ENCODE measurements at places on chromosomes 3 and 15.

DNA sequence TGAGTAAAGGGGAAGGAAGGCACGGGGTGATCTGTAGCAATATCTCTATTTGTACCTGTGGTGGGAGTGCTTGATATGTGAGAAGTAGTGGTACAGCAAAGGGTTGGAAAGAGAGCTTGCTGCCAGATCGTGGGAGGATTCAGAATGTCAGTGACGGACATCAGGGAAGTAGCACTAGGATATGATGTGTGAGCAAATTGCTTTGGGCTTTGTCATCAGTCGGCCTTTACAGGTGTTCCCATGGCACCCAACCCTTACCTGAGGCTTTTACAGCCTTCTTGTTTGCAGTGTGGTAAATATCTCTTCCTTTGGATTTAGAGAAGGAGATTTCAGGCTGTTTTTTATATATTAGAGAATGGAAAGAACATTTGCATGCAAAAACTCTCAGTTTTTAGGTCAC lies 29.8 kb downstream of the IL1RAP start:
- no peak for DNase-seq

GRCh38 chr3:46024131-46024530 lies 3.2 kb downstream of the XCR1 start:
- no peak for DNase-seq

DNA sequence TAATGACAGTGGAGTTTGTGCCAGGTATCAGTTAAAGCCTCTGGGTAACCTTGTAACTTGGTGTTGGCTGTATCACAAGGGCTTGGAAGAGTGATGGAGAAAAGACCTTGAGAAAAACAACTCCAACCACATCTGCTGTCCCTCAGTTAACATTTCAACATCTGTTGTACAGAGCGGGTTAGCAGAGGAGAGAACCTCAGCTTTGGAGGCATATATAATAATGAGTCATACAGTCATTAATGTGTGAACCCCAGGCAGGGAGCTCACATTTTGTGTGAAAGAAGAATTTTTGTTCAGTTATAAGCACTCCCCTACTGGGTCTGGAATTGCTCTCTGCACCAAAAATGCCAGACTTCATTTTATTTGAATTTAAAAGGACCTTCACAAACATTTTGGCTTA lies 439.5 kb downstream of the PDCD6IP start:
- DNase-seq, result no peak

- DNase-seq, result no peak
These were observed 53.8 kb downstream of the FSIP1 start for GRCh38 chr15:39728845-39729244.

DNA sequence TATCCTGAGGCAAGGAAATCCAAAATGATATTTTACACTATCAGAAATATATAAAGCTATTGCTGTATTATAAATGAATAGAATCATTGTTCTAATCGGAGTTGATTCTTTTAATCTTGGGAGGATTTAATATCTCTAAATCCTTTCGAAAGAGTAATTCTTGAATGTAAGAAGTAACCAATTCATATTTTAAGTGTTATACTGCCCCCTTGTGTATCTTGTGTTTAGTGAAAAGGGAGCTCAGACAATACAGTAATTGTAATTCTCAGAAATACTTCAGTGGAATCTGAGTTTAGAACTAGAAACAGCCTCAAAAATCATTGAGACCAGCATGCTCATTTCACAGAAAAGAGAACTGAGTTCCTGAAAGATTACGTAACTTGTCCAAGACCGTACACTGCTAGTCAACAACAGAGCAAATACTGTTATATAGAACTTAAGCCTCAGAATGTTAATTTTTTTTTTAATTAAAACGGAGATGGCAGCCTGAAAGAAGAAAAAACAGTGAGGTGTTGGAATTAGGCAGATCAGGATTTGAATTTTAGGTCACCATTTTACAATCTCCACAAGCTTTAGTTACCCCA lies 42.9 kb downstream of the PLCH1 start:
- peak; percentile 27 for DNase-seq

DNA sequence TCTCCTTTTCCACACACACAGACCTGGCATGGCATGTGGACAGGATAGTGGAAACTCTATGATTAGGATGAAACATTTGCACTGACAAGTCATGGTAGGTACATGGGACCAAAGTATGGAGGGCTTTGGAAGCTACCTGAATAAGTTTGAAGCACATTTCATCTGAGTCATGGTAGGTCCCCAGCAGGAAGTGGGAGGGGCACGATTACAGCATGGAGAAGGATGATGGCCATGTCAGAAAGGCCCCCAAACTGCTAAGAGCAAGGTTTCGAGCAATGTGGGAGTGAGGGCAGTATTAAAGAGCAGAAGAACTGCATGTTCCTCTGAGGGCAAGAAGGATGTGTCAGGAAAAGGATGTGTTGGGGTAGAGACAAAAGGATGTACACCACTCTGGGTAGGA lies 51.5 kb upstream of the CSTA start:
- DNase-seq, result no peak

GRCh38 chr15:84783493-84784251 lies 33.5 kb upstream of the ALPK3 start:
- no peak for DNase-seq

DNA sequence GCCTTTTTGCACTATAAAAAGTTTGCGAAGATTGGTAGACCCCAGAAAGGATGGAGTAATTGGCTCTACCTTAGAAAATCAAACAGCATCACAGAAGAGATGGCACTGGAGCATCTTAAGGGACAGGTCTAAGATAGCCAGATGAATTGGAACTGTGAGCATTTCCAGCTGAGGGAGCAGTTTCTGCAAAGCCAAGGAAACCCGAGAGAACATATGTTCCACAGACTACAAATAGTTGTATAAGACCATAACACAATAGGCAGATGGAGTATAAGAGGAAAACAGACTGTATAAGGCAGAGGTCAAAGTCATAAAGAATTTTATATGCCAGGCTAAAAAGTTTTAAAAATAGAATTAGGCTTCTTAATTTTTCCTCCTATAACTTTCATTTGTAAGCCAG lies 46.0 kb downstream of the TSC22D2 start:
- DNase-seq, result no peak

GRCh38 chr3:72523429-72524151 lies 324.7 kb downstream of the SHQ1 start:
- DNase-seq, result no peak

DNA sequence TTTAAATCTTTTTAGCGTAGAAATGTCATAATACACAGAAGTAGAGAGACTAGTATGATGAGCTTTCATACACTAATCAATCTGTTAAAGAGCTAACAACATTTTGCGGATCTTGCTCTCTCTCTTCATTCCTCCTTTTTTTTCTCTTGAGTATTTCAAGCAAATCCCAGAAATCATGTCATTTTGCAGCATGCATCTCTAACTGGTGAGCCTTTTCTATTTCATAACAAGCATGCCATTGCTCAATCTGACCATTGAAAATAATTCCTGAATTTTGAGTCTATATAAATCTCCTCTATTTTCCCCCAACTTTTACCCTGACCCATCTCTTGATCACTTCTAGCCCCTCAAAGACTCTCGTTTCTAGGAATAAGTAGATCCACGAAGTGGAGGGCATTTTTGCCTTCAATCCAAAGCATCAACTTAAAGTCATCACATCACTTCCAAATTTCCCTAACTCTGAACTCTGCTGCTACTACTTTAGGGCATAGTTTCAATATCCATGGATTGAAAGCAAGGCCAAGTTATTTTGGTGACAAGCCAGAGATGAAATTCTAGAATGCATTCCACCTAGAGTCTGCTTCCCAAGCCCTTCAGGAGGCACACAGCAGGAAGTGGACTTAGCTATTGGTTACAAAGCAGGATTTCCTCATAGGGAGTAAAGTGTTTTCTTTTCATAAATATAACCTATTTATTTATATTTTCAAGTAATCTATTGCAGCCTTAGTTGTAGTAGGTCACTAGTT lies 253.5 kb upstream of the ZPLD1 start:
- no peak for DNase-seq

- DNase-seq, result no peak
These were observed 181.3 kb upstream of the EIF1B start for GRCh38 chr3:40128166-40128565.

- peak; percentile 39 for DNase-seq
These were observed 4.2 kb downstream of the RAP2B start for GRCh38 chr3:153166206-153166605.

DNA sequence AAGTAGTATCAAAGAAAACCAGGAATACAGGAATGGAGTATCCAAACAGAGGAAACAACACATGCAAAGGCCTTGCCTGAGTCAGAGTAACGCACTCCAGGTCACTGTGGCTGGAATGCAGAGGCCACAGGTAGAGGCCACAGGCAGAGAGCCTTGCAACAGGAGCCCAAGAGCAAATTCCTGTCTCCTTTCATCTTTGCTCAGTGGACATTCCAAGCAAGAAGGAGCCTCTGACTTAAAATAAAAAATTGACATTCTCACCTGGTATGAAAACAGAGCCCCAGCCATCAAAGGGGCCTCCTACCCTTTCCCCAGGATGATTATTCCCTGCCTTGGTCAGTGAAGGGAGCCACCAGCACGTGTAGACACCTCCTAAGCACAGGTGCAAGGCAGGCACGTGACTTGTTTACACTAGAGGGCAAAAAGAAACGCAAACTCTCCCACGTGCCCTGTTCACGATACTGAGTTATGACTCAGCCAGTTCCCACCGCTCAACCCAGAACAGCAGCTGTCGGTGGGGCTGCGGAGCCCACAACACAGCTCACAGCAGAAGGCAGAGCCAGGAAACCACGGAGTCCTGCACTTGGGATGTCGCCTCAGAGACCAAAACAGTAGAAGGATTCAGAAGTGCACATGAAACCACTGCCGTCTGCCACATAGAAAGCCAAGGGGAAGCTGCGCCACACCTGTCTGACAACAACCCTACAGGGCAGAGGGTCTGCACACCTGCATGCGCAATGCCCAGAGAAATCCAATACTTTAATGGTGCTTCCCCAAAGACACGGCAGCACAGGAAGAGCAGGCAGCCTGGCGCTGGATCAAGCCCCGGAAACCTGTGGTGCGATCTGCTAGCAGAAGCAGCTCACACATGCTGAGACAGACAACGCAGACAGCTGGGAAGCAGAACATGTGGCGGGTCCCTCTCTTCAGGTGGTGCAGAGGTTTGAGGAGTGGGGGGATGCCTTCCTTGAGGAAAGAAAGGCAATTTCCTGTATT lies 52.1 kb downstream of the ITGB5 start:
- peak; percentile 43 for DNase-seq

DNA sequence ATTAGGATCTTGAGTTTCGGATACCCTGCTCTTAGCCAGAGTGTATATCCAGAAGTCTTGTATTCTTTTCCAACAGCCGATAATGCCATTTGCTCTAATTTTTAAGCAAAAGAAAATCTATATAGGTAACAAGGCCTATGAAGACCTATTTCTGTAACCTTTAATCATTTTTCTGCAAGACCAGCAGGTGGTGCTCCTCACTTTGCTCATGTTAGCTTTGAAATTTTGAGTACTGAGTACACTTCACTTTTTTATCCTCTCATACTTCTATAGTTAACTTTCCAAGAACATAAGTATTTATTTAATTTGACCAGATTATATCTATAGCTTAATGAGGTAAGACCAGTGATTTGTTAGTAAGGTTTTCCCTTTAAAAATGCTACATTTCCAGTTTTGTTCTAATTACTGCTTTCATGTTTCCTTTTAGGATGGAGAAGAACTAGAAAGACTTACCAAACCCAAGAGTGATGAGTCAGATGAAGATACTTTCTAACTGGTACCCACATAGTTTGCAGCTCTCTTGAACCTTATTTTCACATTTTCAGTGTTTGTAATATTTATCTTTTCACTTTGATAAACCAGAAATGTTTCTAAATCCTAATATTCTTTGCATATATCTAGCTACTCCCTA lies 20.5 kb downstream of the SLC35A5 start:
- DNase-seq, result peak; percentile 11

DNA sequence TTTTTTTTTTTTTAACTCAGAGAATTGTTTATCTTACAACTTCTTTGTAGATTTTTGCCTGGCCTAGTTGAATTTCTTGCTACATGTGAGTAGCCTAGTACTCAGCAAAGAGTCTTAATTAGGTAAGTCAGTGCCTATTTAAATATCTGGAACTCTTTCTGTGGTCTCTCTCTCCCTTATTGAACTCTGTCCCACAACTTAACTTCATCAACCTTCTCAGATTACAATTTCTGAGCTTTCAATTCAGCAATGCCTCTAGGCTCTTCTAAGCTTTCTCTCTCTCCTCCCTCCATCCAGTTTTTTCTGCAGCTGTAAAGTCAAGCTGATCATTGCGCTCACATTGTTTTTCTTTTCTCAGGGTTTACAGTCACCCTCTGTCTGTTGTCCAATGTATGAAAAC lies 517.6 kb upstream of the ROBO1 start:
- DNase-seq, result no peak

- no peak for DNase-seq
These were observed 69.8 kb upstream of the ANKRD34C start for GRCh38 chr15:79212589-79213157.

DNA sequence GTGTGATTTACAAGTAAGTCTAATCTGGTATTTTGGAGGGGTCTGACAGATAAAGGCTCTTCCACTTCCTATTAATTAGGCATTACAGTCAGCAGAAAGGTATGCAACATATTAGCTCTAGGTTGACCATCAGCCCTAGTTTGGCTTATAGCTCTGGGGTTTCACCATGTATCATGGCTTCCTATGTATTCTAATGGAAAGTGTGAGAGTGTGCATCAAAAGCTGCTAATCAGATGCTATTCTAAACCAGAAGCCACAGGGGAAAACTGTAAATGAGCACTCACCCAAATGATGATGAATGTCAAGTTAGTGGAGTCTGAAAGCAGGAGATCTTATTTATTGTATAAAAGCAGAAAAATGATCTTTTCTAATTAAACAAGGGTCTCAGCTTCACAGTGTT lies 149.2 kb upstream of the MITF start:
- DNase-seq, result no peak

- no peak for DNase-seq
These were observed 29.8 kb downstream of the ANP32A start for GRCh38 chr15:68790910-68791309.

- DNase-seq, result no peak
These were observed 73.7 kb downstream of the FOXB1 start for GRCh38 chr15:60077581-60078359.

DNA sequence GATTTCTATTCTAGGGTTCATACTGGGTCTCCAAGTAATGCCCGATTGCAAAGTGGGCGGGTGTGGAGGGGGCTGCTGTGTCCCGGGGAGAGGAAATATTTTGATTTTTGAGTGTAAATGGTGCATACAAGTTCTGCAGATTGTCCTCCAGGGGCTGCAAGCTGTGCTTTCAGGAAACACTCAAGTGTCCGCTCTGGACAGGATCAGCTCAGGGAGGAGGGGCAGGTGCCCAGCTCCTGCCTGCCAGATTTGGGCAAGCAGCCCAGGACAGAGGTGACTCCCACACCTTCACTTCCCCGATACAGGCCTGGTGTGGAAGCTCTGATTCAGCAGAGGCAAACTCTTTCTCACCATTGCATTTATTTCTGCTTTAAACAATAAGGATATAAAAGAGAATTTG lies 142.7 kb downstream of the ALDH1A2 start:
- no peak for DNase-seq
